Tracheal epithelial cell (primary cell): ENCODE measurements at places on chromosomes 6 and 20. TPM values are rescaled to one million over a fixed set of nuclear protein-coding genes. Genes with fewer than 3 reads are reported as not detected.

MUCL3 gene
- under 0.01 TPM in 1 of 2 replicates, not detected in the other for total RNA-seq

CASS4 gene
- total RNA-seq = 0.21 and 0.24 TPM in 2 replicates

HLA-DQA2 gene
- not detected in 2 replicates for total RNA-seq

TMEM200A gene
- total RNA-seq = under 0.01 and 0.96 TPM in 2 replicates

MATN4 gene
- 0.21 TPM in 1 of 2 replicates, not detected in the other for total RNA-seq

BPI gene
- not detected in 2 replicates for total RNA-seq

IL20RA gene
- 2.9 and 17.1 TPM in 2 replicates for total RNA-seq

ECT2L gene
- under 0.01 and 0.21 TPM in 2 replicates for total RNA-seq

VSX1 gene
- total RNA-seq = not detected in 2 replicates
